ELF-1 (cell line): ENCODE measurements at places on chromosomes 11 and 22.

GRCh38 chr11:2468363-2469235 is 23.8 kb downstream of the KCNQ1 start:
- no peak for DNase-seq

DNA sequence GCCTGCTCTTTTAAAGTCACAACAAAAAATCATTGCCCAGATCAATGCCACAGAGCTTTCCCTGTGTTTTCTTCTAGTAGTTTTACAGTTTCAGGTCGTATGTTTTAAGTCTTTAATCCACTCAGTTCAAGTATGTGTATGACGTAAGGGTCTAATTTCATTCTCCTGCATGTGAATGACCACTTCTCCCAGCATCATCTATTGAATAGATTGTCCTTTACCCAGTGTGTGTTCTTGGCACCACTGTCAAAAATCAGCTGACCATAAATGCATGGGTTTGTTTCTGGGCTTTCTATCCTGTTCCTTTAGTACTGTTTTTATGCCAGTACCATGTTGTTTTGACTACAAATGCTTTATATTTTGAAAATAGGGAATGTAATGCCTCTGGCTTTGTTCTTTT is 28.1 kb downstream of the INTS4 start:
- DNase-seq: no peak

DNA sequence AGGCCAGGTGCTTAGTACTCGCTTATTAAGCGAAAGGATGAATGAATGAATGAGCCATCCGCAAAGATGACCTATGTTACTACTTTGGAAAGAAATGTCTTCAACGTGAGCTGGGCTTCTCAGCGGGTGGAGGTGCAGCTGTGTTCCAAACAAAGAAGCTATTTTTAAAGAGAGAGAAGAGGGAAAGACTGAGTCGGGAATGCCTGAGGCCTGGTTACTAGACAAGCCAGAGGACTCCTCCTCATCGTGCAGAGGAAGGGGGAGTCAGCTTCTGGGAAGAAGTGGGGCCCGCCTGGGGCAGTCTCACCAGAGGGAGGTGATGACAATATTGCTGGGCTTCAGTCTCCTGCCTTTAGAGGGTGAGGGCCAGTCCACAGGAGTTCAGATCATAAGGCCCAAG is 30.4 kb upstream of the CD5 start:
- DNase-seq: peak; percentile 49

GRCh38 chr22:24419475-24419850 is 7.9 kb upstream of the ADORA2A start:
- no peak for DNase-seq

- no peak for DNase-seq
Measured at GRCh38 chr11:68617925-68618809, 66.2 kb upstream of the GAL start.

- DNase-seq: peak; percentile 34
Measured at GRCh38 chr11:112302226-112302868, 41.7 kb upstream of the PLET1 start.

GRCh38 chr11:1526785-1527184 is 40.2 kb upstream of the MOB2 start:
- DNase-seq: no peak

GRCh38 chr22:50190941-50191741 is 5.4 kb downstream of the TRABD start:
- DNase-seq: no peak

- DNase-seq: peak; percentile 66
Measured at GRCh38 chr11:70829134-70829885, 423.1 kb downstream of the SHANK2 start.

DNA sequence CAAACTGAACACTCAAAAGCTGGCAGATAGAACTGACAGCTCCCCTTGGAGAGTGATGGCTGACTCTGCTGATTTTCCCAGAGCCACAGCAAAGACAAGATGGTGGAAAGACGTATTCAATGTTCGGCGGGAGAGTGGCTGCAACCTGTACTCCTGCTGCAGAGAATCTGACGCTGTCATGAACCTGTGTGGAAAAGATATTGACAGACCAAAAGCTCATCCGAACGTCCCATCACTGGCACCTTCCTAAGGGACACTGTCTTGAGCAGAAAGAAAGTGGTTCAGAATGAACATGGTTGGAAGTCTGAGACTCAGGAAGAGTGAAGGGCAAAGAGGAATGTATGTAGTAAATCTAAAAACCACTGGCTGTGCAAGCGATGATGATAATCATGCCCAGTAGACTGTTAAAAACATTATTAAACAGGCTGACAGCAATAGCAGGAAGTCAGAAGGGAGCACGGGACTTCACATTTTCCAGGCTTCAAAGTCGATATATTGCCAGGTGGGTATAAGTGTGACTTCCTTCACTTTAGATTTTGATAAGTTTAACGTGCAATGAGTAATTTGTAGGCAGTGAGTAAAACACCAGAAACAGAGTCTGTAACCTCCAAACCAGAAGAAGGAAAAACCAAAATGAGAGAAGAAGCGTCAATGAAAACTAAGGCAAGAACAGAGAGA is 6.2 kb upstream of the IL17REL start:
- no peak for DNase-seq

- no peak for DNase-seq
Measured at GRCh38 chr11:63343130-63343529, 26.5 kb upstream of the SLC22A9 start.
